Activated naive CD4-positive, alpha-beta T cell treated with anti-CD3 and anti-CD28 coated beads, Interleukin-2, amount 50 U/mL, for 72 hours (primary cell): ENCODE measurements at places on chromosomes 12 and 14. TPM values are rescaled to one million over a fixed set of nuclear protein-coding genes. Genes with fewer than 3 reads are reported as not detected.

Gene RNASE3
- not detected for total RNA-seq

DNA sequence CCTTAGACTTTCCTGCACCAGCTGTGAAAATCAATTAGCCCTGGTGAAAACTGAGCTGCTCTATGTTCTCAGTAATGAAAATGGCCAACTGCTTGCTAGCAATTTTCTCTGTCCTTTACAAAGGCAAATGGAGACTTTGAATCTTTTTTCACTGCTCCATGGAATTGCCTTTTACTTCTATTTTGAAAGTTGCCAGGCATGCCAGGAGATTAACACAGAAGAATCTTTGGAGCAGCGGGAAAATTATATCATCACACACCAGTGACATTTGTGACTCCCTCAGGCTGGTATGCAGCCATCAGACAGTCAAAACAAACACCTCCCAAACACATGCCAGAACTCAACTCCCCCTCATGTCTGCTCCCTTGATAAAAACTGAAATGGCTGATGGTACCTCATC lies 872.0 kb upstream of the FLRT2 start:
- DNase-seq: no peak

GRCh38 chr14:52329678-52330369 lies 15.7 kb downstream of the PTGER2 start:
- DNase-seq: no peak

DNA sequence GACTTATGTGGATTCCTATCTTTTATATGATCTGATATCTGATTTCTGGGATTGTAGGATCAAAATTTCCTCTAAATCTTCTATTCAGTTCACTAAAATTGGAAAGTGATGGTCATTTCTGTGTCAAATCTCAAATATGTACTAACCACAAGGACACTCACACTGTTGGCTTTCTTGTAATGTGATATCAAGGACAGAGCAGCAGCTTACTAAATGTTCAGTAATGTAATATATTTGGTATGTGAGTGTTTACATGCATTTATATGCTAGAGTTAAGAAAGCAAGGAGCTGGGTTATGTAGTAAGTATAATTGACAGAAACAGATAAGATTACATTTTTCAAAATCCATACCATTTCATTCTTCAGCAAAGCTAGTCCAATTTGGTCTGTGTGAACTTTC lies 16.5 kb downstream of the PUS7L start:
- DNase-seq: no peak

GRCh38 chr12:69150083-69150795 lies 89.1 kb upstream of the CPSF6 start:
- DNase-seq: no peak

GRCh38 chr14:49408187-49408933 lies 177.8 kb downstream of the RPS29 start:
- no peak for DNase-seq

DNA sequence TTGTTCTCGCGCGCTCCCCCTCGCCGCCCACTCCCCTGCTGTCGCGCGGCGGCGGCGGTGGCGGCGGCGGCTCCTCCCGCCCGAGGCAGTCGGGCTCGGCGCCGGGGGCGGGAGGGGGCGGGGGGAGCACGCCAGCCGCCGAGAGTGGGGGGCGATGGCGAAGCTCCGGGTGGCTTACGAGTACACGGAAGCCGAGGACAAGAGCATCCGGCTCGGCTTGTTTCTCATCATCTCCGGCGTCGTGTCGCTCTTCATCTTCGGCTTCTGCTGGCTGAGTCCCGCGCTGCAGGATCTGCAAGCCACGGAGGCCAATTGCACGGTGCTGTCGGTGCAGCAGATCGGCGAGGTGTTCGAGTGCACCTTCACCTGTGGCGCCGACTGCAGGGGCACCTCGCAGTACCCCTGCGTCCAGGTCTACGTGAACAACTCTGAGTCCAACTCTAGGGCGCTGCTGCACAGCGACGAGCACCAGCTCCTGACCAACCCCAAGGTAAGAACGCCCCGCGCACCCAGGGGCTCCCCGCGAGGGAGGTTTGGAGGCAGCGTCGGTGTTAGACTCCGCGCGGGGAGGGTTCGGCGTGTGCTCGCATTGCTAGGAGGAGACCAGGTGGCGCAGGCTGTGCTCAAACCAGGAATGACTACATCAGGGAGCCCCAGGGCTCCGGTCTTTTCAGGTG lies 629 bp downstream of the KCNMB4 start:
- peak; percentile 53 for DNase-seq

DNA sequence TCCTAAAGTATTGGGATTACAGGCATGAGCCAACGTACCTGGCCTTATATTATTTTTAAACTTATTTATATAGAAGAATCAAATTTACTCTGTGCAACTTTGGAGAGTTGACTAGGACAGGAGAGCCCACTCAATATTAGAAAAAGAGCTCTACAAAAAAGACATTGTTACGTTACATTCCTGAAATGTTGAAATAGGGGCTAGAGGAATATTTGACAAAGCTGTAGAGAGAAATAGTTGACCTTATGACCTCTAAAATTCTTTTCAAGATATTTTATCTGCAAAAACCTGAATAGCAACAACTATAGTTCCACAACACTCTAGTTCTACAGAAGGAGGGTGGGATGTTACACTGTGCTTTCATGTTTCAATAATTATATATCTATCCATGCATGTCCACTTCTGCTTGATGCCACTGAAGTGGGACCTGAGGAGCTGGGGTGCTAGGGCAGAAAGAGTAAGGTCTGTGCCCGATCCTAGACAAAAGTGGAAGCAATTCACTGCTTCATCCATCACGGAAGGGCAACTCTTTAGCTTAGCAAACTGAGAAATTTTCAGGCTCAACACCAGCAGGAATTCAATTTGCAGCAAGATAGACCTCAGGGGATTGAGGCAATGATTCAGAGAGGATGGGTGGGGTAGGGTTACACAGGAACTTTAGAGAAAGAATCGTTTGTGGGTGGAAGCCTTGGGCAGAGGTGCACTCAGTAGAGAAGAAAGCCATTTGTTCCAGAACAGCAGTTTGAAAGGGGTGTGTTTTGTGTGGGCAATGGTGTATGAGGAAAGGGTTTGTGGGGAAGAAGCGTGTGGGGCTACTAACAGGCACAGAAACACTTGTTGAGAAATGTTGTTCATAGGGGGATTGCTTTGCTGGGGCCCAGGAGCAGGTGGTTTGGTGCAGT lies 16.0 kb upstream of the RNASE10 start:
- DNase-seq: no peak

Gene PPP1R36
- not detected for total RNA-seq

Gene LBHD2
- total RNA-seq: not detected

DNA sequence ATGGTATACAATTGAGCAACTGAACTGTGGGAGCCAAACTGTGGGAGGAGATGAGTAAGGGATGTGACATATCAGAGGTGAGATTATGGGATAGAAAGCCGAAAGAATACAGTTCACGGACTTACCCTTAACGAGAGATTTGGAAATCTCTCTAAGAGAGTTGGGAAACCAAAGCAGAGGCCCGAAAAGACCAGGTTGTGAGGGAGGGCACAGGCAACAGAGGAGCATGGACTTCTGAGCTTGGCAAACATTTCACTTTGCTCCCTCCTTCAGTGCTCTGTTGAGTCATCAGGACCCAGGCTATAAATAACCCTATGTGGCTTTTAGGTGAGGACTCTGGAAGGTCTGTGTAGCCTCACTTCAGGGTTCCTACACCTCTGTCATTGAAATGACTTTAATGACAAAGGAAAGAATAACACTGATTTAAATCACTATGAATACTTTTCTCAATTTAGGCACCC lies 120.6 kb downstream of the TGFB3 start:
- no peak for DNase-seq

GRCh38 chr14:47039336-47039735 lies 387.8 kb upstream of the RPL10L start:
- DNase-seq: no peak

GRCh38 chr14:31827325-31827724 lies 249.8 kb upstream of the ARHGAP5 start:
- no peak for DNase-seq

DNA sequence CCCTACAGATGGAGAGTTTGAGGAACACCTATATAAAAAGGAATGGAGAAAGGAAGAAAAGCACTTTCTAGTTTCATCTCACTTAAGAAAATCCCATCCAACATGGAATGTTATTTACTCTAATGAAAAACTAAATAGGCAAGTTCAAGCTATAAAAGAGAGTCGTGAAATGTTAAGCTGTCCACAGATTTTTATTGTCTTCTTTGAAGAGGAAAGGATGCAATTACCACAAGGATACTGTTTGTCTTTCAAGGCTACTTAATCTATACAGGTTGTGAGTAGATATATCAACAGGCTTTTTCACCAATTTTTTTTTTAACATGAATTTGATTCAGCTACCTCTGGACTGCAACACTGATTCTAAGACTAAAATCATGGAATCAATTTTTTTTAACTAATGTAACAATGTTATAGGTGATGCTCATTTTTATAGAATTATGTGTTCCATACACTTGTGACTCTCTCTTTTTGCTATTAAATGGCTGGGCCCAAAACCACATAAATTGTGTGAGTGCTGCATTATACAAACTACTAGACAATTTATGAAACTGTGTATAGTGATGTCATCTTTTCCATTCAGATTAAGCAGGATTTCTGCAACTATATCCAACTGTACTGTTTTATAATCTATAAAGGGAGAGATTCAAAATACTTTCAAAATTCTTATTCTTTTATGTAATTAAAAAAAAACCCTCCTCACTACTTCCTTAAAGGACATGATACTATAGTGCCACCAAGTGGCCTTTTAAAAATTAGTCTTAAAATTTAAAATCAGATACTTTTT lies 26.8 kb upstream of the BMAL2 start:
- no peak for DNase-seq

DNA sequence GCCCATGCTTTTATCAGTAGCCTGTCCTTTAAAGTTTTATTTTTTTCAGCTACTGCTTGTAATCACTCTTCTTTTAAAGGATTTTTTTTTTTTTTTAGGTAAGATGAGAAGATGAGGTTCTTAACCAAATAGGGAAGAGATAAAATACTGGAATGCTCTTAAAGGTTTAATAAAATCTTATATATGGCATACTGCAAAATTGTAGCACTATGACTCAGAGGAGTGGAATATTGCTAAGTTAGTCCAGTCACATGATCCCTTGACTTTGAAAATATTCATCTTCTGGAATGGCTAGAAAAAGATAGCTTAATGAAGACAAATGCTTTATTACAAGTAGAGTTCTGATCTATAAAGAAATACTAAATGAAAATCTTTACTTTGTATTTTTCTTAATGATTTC lies 116.6 kb downstream of the NAV3 start:
- no peak for DNase-seq
